ENCODE measurements at places on chromosomes 2 and 18.
A peak's percentile ranks its signal among the peaks of the same experiment; 100 is the strongest.

DNA sequence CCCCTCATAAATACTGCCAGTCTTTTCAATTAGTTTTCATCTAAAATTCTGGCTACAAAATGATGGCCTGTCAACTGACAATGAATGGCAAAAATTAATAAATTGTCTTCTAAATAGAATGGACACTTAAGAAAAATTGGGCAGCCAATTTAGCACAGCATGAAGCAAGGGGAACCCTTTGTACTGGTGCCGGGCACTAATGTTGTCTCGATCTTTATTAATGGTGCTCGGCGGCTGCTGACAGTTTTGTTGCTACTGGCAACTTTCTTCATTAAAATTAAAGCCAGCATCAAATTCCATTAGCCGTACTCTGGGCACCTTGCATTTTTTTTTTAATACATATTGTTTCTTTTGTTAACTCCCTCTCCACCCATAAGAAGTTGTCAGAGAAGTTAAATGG is 309.3 kb downstream of the GBX2 start:
- H3K36me3 ChIP-seq = no peaks in the 10 kb centered on the region
- DNase-seq = no peak
- peaks cover 4% of the 10 kb centered on the region for H3K27me3 ChIP-seq
- no peaks in the 10 kb centered on the region for H3K4me1 ChIP-seq

- peaks cover 87% of the 10 kb centered on the region for H3K36me3 ChIP-seq
- H3K27ac ChIP-seq = no peak overlapping the region
- H3K4me3 ChIP-seq = no peak overlapping the region
- no peaks in the 10 kb centered on the region for H3K27me3 ChIP-seq
Observed at GRCh38 chr2:189465478-189465877, 24.2 kb downstream of the WDR75 start.

DNA sequence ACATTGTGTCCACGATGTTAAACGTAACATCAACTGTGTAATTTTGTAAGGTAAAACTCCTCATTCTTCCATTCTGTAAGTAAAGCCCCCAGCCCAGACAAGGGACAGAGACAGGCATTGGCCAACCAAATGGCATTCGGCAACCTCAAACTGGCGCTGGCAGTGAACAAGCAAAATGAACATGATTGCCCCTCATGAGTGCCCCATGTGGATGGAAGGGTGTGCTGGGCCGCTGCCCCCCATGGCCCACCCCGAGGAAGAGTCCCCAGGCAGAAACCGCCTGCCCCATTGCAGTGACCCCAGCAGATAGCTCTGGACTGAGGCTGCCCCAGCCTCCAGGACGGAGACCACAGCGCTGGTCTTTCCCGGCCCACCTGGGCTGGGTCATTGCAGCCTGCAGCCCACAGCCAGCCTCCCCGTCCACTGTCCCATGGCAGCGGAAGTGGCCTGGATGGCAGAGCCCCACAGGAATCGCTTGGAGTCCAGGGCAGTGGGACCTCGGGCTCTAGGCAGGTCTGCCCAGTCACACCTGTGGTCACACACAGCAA is 220.2 kb downstream of the HDAC4 start:
- H3K36me3 ChIP-seq = peaks cover 52% of the 10 kb centered on the region
- DNase-seq = no peak

DNA sequence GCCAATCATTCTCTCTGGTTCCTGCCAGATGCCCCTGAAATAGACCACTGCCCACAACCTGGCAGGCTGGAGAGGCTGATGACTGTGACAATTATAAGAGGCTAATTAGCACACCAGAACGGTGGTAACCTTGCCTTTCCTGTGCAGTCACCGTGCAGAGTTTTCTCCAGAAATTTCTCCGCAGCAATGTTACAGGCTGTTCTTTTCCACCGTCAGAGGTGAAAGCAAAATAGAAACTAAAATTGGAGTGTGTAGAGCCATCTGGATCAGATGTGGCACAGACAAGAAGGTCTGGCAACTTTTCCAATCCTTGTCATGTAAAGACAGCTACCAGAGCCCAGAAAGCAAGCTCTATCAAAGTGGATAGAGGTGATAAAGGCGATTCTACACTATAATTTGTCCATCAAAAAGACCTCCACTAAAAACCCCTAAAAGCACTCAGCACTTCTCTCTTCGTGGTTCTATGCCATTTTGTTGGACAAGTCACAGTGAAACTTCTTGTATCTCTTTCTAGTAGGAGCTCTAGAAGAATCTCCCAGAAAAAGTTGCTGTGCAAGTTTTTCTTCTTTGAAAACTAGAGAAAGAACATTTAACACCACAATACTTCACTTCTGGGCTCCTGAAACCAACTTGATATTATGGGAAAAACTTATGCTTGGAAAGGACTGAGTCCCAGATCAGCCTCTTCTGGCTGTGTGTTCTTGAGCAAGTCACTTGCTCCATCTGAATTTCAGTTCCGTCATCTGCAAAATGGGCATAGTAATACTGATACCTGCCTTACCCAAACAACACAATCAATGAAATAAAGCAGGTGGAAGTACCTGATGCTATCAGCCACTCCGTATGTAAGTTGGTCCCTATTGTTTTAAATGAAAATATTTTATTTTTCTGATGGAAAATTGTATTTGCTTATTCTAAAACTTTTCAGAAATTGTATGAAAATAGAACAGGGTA is 295.6 kb upstream of the DLGAP1 start:
- H3K36me3 ChIP-seq = no peaks in the 10 kb centered on the region
- no peak overlapping the region for H3K27ac ChIP-seq
- no peaks in the 10 kb centered on the region for H3K4me1 ChIP-seq
- no peak for DNase-seq

GRCh38 chr2:207983641-207984042 is 41.7 kb downstream of the PLEKHM3 start:
- H3K36me3 ChIP-seq = no peaks in the 10 kb centered on the region
- peak overlapping the region; percentile 94 for H3K27ac ChIP-seq
- H3K27me3 ChIP-seq = no peaks in the 10 kb centered on the region
- H3K4me1 ChIP-seq = peaks cover 37% of the 10 kb centered on the region
- H3K4me3 ChIP-seq = peak overlapping the region; percentile 70
- peak; percentile 23 for DNase-seq

Data from activated B cell treated with CpG ODN at 0.5 μM for 24 hours (primary cell).